Motor neuron (in vitro differentiated cells): ENCODE measurements at places on chromosomes 3 and 15. TPM values are rescaled to one million over a fixed set of nuclear protein-coding genes. Genes with fewer than 3 reads are reported as not detected.

Gene KLF15
- total RNA-seq = 1.4 and 1.6 TPM in 2 replicates

Gene CHRD
- 3.7 and 4.1 TPM in 2 replicates for total RNA-seq

Gene POMGNT2
- total RNA-seq = 13.9 and 14.3 TPM in 2 replicates

Gene ZPLD1
- 0.89 and 1.4 TPM in 2 replicates for total RNA-seq

Gene CCDC39
- not detected in 2 replicates for total RNA-seq

Gene CCDC191
- total RNA-seq = 7.7 and 7.8 TPM in 2 replicates

Gene TMEM40
- 0.73 and 1.9 TPM in 2 replicates for total RNA-seq

Gene PLAAT1
- total RNA-seq = 4.6 and 6.7 TPM in 2 replicates

Gene NTRK3
- total RNA-seq = 11.6 and 13.6 TPM in 2 replicates

Gene CCDC71
- 18.1 and 21.2 TPM in 2 replicates for total RNA-seq

Gene EXD1
- 0.53 and 1.3 TPM in 2 replicates for total RNA-seq

Gene ARPP21
- total RNA-seq = 2.1 and 3.2 TPM in 2 replicates

Gene BOC
- total RNA-seq = 15.8 and 18.0 TPM in 2 replicates

Gene CCR1
- 0.10 and 0.22 TPM in 2 replicates for total RNA-seq

Gene CPLX3
- total RNA-seq = 0.32 and 0.52 TPM in 2 replicates

Gene CCDC14
- 31.7 and 42.2 TPM in 2 replicates for total RNA-seq

Gene VWA5B2
- total RNA-seq = 0.54 and 2.2 TPM in 2 replicates

Gene XYLB
- 8.8 and 9.5 TPM in 2 replicates for total RNA-seq

Gene COL6A5
- total RNA-seq = not detected in 2 replicates

Gene RGMA
- total RNA-seq = 15.3 and 16.0 TPM in 2 replicates

Gene ALPK3
- total RNA-seq = 0.34 and 0.45 TPM in 2 replicates

Gene FANCD2OS
- total RNA-seq = not detected in 2 replicates

Gene CKMT1A
- total RNA-seq = 0.87 and 1.8 TPM in 2 replicates
